ENCODE measurements at places on chromosomes 2 and 18.
A peak's percentile ranks its signal among the peaks of the same experiment; 100 is the strongest.

DNA sequence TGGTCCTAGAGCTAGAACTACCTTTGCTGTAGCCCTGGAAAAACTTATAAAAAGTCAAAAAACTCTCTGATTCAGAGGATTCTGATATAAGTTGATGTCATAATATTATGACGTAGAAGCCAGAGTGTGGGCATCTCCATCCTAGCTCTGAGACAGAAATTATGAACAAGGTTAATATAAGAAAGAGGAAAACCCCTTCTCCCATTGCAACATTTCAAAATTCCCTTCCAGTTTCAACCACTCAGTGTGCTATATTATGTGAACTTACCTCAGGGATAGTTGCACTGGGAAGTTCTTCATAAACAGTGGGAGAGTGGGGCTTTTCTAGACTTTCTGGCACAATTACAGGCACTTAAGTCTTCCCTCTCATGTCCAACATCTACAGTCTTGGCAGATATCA, 171.6 kb downstream of the PIK3C3 start:
- no peak for DNase-seq

GRCh38 chr2:16191431-16192200, 251.3 kb downstream of the MYCN start:
- no peak for DNase-seq

GRCh38 chr2:176356251-176356650, 87.0 kb downstream of the MTX2 start:
- DNase-seq, result peak; percentile 0

DNA sequence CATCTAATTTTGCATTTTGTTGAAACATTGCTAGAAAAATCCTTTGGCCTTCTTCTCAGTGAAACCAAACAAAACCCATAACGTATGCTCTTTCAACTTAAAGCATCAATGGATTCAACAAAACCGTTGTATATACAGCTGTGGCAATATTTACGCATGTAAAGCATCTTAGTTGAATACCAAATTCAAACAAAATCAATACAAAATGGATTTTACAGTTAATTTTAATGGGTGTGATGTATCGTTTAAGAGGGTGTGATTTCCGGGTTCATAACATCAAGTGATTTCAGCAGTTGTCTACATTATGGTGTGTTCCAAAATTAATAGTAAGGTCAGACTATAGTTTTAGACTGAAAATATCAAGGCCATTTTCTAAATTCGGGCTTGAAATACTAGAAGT, 198.2 kb downstream of the TGIF1 start:
- no peak for DNase-seq

- DNase-seq, result peak; percentile 83
These were observed 13.2 kb downstream of the SPATS2L start for GRCh38 chr2:200319548-200320337.

DNA sequence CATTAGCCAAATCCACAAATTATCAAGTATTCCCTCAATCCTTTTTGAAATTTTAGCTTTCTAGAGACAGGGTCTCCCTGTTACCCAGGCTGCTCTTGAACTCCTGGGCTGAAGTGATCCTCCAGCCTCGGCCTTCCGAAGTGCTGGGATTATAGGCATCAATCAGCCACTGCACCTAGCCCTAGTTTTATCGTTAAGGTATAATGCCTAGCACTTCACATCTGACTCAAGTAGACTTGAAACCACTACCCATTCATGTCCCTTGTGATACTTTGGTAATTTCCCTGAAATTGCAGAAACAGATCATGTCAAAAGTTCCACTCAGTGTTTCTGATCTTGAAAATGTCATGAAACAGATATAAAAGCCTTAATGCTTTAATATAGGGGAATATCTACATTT, 26.3 kb downstream of the MEX3C start:
- no peak for DNase-seq

DNA sequence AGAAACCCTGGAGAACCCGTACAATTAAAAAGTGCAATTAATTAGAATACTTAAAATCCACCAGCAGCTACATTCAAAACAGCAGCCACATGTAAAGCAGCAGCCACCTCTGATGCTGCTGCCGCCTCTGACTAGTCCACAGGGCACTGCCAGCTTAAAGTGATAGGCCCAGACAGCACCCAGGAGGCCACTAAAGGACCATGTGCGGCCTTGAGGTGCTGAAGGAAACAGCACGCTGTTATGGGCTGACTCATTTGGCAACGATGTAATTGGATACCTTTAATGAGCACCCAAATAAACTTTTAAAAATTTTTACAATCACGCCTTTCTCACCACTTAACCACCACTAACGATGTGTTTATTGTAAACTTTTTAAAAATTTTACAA, 209.3 kb upstream of the NCKAP5 start:
- no peak for DNase-seq

DNA sequence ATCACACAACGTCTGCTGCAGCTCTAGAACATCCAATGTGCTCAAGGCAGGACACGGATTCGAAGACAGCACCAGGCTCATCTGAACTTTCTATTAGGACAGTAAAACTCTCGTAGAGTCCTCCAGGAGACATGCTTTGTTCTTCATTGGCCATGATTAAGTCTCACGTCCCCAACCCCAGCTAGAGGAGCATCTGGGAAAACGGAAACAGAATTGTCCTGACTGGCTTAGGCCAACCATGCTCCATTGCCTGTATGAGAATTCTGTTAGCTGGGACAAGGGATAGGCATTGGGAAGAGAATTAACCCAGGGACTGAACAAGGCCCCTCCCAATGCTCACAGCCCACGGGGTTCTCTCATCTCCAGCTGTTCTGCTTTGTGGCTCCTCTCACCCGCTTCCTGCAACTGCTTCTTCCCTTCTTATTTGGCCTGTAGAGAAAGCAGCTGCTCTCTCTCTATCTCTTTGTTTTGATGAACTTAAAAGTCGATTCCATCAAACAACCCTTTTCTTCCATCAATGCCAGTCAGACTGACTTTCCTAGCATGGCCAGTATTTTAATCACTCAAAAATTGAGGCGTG, 75.6 kb downstream of the C1QL2 start:
- DNase-seq, result no peak

DNA sequence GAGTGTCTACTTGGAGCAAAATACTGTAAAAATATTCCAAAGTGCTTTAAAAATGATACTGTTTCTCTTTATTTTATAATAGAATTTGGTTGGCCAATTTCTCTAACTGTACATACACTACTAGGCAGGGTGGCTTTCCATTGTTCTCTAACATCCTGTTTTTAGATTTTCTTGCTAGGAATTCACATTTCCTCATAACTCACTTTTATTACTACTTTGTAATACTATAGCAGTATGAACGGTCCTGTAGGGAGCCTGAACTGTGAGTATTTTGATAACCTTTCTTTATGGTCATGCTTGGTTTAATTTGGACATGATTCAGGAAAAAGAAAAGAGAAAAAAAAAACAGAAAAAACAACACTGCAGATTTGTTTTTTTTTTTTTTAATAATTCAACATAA, 37.8 kb downstream of the GCG start:
- no peak for DNase-seq

- peak; percentile 64 for DNase-seq
These were observed 15.9 kb upstream of the TXNDC2 start for GRCh38 chr18:9869715-9870430.

DNA sequence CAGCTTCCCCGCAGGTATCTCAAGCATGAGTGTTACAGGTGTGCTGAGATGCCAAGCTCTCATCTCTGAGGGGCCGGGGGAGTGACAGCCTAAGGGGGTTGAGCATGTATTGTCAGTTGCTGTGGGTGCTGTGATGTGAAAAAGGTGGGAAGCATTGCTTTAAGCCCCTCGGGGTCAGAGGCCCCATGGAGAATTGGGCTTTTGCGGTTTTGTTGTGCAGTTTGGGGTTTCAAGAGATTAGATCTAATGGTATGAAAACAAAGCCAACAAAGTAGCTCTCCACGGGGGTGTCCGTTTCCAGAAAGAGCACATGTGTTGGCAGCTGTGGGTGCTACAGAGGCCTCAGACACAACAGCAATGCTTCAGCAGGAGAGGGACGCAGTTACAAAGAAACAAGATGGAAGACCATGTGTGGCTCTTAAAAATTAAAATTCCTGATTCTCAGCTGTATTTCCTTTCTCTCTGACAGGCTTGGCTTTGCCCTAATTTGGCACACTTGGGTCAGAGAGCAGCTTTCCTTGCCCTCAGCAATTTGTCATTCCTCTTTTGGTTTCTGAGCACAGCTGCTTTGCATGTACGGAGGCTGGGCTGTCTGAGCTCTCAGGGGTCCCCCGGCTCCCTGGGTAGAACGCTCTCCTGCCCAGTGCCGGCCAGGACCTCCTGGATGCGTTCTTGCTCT, 69.9 kb downstream of the TMEM247 start:
- no peak for DNase-seq

GRCh38 chr18:62790871-62791772, 75.8 kb downstream of the PHLPP1 start:
- DNase-seq, result peak; percentile 75

- DNase-seq, result no peak
These were observed 2.4 kb downstream of the NEU4 start for GRCh38 chr2:241811201-241811951.

- DNase-seq, result peak; percentile 73
These were observed 50.3 kb upstream of the TLK1 start for GRCh38 chr2:171210864-171211431.

GRCh38 chr2:143819764-143820163, 690.5 kb downstream of the ARHGAP15 start:
- DNase-seq, result no peak

- DNase-seq, result no peak
These were observed 13.8 kb upstream of the DES start for GRCh38 chr2:219404291-219404910.

DNA sequence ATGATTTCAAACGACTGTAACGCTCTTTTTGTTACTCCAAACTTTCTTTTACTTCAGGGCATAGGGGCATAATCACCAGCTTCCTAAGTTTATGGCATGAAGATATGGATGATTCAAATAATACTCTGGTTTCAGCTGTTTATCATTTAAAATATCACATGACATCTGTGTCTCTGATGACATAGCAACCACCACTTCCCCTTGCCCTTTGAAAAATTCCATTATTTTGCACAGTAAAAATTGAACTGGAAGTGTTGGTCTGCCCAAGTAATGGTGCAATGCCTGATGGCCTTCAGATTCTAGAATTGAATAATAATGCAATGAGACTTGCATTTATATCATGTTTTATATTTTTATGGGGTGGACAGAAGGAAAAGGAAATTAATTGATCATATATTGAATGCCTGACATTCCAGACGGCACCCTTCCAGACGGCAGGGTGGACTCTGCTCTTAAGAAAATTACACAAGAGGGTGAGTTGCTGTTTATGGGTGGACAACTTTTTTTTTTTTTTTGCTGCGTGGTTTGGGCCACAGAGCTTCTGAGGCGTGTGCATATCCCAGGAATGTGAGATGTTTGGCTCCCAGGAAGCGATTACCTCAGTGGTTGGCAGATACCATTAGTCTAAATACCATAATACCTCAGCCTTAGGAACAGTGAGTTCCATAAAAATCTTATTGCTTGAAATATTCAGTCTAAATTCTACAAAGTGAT, 101.7 kb upstream of the ZNF521 start:
- peak; percentile 79 for DNase-seq

DNA sequence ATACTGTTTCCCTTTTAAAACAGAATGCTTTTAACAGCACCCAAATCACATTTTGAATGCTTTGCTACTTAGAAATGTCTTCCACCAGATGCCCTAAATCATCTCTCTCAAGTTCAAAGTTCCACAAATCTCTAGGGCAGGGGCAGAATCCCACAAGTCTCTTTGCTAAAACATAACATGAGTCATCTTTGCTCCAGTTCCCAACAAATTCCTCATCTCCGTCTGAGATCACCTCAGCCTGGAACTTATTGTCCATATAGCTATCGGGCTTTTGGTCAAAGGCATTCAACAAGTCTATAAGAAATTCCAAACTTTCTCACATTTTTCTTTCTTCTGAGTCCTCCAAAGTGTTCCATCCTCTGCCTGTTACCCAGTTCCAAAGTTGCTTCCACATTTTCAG, 1374.5 kb upstream of the NXPH2 start:
- DNase-seq, result no peak

GRCh38 chr18:47730795-47731194, 199.7 kb downstream of the SMAD2 start:
- DNase-seq, result peak; percentile 4

- no peak for DNase-seq
These were observed 174.0 kb downstream of the MREG start for GRCh38 chr2:215839309-215839708.

GRCh38 chr2:57760381-57760801, 286.2 kb upstream of the VRK2 start:
- DNase-seq, result no peak

- DNase-seq, result no peak
These were observed 15.1 kb downstream of the ZCCHC2 start for GRCh38 chr18:62537946-62538345.

DNA sequence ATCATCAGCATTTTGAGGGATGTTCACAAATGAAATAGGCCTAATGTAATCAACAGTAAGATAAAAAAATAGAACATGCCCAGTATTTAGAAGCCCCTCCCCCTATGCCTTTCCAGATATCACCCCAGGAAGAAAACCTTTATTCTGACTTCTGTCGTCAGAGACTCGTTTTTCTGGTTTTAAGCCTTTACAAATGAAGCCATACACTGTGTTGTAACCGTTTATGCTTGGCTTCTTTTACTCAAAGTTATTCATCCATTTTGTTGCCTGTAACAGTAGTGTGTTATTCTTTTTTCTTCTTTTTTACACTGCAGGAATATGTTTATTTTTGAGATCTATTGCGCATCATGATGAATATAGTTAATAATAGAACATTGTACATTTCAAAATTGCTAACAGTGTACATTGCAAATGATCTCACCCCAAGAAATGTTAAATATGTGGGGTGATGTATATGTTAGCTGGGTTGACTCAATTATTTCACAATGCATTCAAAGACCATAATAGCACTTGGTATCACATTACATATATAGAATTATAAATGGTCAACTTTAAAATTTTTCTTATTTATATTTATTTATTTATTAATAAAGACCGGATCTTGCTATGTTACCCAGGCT, 28.1 kb upstream of the PNPT1 start:
- DNase-seq, result peak; percentile 73

- no peak for DNase-seq
These were observed 134.1 kb downstream of the CNTNAP5 start for GRCh38 chr2:124159166-124159565.

GRCh38 chr18:59275406-59275949, 2.2 kb upstream of the RAX start:
- DNase-seq, result no peak

- no peak for DNase-seq
These were observed 143.4 kb downstream of the UBE2E3 start for GRCh38 chr2:181123798-181124231.

DNA sequence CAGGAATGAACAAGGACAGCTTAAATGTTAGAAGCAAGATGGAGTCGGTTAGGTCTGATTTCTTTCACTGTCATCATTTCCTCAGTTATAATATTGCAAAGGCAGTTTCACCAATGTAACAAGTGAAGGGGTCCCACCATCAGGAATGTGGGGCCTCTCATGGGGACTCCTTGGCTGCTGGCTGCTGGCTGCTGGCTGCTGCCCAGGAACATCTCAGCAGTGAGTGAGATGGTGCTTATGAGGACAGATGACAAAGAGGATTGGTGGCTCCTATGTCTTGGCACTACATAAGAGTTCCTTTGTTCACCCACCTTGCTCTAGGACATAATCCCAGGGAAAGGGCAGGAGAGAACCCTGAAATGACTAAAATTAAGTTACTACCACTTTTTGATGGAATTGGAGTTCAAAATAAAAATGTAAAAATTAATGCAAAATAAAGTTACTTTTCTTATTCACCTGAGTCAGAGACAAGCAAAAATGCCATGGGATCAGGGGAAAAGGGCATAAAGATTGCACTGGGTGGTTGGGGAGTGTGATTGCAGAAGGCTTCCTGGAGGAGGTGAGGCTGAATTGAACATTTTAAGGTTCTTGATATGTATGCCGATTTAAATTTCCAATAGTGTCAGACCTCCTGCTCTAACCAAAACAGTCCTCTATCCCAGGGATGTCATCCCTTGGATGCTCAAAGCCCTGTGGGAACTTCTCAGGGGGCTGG, 23.4 kb downstream of the TMEM177 start:
- no peak for DNase-seq
